ENCODE measurements at places on chromosomes 5 and 9.

GRCh38 chr9:106324053-106324585 is 538.8 kb upstream of the ZNF462 start:
- DNase-seq = no peak

- DNase-seq = no peak
Measured at GRCh38 chr5:54363669-54364068, 53.3 kb upstream of the ARL15 start.

- no peak for DNase-seq
Measured at GRCh38 chr5:113064806-113065205, 88.2 kb downstream of the DCP2 start.

DNA sequence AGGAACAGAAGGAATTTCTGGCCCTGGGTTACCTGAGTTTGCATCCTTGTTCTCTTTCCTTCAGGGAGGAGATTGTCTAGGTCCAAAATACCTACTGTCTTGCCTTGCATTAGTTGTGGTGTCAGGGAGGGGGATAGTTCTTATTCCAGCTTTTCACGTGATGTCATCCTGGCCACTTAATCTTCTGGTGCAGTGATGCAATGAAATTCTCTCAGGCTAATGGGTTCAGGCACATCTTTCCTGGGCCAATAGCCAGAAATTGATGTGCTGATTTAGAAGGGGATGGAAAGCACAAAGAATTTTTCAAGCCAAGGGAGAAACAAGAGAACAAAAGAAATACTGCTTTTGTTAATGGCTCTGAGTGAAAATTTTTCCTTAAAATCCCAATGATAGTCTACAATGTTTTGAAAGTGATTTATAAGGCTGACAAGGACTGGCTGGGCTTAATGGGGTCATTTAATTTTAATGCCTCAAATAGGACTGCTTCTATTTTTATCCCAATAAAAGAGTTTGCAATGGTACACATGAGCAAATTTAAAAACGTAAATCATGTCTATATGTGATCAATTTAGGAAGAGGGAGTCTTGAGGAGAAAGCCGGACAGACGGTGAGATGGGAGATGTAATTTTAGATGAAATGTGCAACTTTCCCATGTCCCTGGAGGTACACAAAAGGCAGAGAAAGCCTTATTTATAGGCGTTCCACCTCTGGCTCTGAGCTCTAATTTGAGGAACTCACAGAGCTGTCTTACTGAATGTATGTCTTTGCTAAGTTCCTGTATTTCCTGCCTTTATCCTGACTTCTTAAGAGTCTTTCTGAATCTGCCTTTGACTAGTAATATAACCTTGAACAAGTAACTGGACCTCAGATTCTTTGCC is 89.3 kb upstream of the SV2C start:
- no peak for DNase-seq

DNA sequence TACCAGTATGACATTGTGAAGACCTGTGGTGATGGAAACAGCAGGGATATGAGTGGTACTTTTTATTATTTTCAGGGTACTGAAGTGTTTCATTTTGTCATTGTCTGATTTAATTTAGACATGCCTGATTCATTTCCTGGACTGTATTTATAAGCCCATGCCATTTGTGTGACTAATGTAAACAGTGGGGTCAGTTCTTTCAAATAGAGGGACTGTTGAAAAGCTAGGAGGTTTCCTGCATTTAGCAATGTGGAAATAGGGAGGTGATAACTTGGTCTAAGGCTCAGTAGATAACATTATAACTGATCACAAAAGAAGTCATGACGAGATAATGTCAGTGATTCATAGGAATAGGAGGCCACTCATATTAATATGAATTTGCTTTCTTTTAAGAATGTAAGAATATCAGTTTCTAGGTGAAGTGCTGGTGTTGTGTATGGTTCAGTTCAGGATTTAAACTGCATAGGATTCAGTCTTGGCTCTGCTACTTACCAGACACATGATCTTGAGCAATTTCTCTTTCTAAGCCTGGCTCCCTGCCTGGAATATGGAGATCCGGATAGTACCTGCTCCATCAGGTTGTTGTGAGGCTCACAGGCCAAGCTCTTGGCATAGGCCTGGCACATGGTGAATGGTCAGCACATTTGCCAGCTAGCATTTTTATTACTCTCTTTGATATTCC is 7.5 kb downstream of the RASGRF2 start:
- DNase-seq = no peak

Data from lower lobe of right lung (tissue), 2 donors.